ENCODE measurements at places on chromosomes 11 and 22. TPM values are rescaled to one million over a fixed set of nuclear protein-coding genes. Genes with fewer than 3 reads are reported as not detected.

Gene HSPB2
- total RNA-seq = 16.5 TPM

Gene TMA7B
- total RNA-seq = 0.29 TPM

Gene MMP7
- not detected for total RNA-seq

Gene GPHA2
- not detected for total RNA-seq

Gene C1QTNF5
- 57.7 TPM for total RNA-seq

Gene STX5
- total RNA-seq = 34.0 TPM

Gene INPPL1
- 108 TPM for total RNA-seq

Gene SCN4B
- 3.5 TPM for total RNA-seq

Gene FAM83F
- total RNA-seq = 0.42 TPM

Gene TRIM51
- not detected for total RNA-seq

Gene CSKMT
- 10.5 TPM for total RNA-seq

Gene BTG4
- not detected for total RNA-seq

Gene OR8A1
- total RNA-seq = not detected

Gene TEX54
- not detected for total RNA-seq

Gene OR4X1
- not detected for total RNA-seq
